Fibroblast of villous mesenchyme (primary cell): ENCODE measurements at places on chromosomes 4 and X. TPM values are rescaled to one million over a fixed set of nuclear protein-coding genes. Genes with fewer than 3 reads are reported as not detected.

Gene GATA1
- total RNA-seq, result not detected in 2 replicates

Gene ASB12
- total RNA-seq, result not detected in 2 replicates

Gene MEPE
- not detected in 2 replicates for total RNA-seq

Gene FABP2
- total RNA-seq, result not detected in 2 replicates

Gene ATP2B3
- total RNA-seq, result not detected in 2 replicates

Gene BRS3
- not detected in 2 replicates for total RNA-seq
